ENCODE measurements at places on chromosomes 16 and 17.

DNA sequence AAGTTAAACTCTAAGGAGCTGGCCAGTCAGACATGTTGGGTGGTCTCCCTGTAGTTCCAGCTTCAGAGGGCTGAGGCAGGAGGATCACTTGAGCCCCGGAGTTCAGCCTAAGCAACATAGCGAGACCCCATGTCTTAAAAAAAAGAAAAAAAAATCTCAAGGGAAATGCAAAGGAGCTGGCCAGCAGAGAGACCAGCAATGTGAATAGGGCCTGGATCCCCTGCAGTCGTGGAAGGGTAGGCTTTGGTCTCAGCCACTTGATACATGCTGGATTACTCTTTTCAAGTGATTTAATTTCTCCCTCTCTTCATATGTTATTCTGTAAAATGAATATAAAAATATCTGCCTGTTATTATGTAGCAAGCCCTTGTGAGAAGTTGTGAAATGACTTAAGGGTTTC is 207.7 kb downstream of the SPECC1 start:
- no peak for DNase-seq

- peak; percentile 54 for DNase-seq
These were observed 137.9 kb upstream of the HS3ST4 start for GRCh38 chr16:25553711-25554436.

DNA sequence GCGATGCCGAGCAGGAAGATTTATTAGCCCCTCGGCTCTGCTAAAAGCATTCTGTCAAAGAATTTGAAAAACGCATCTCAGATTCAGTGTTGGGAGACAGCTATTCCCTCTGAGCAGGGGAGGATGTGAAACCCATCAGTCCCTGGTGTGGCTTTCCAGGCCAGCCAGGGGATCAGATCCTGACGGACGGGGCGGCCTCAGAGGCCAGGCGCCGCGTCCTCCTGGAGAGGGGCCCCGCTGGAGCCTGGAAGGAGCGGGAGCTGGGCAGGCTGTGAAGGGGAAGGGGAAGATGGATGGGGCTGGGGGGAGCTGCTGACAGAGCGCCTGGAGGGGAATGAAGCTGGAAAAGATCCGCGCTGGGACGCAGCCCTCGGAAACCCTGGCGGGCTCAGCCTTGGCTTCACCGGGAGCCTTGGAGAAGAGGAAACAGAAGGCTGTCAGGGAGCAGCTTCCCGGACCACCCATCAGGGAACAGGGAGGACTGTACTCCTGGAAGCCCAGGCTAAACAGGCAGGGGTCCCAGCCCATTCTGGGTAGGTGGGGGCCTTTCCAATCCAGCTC is 358.0 kb downstream of the C16orf95 start:
- DNase-seq = no peak

DNA sequence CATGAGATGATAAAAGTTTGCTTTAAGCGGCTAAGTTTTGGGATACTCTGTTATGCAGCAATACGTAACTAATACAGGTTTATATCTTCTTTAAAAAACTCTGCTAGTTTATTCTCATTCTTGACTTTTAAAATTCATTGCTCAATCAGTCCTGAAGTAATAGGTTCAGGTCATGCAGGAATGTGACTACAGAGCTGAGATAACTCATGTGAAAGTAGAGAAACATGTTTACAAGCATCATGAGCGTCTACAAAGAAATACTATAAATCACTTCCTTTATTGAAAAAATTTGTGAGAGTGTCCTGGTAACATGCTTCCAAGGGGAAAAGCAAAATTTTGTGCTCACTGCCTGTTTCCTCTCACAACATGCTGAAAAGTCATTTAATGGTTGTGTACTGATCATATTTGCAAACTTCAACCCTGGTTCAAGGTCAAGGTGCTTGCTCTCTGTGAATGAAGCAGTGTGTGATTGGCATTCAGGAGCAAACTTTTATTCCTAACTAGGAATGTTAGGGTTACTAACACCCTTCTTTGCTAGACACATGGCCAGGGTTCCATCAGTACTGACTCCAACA is 12.5 kb upstream of the TMIGD1 start:
- no peak for DNase-seq

- peak; percentile 73 for DNase-seq
These were observed 550 bp upstream of the RNF213 start for GRCh38 chr17:80260069-80260535.

- DNase-seq = no peak
These were observed 653 bp downstream of the FANCA start for GRCh38 chr16:89815639-89816348.

GRCh38 chr16:57255686-57256415 is 10.8 kb downstream of the ARL2BP start:
- no peak for DNase-seq

GRCh38 chr17:50675190-50675589 is 32.5 kb downstream of the ANKRD40 start:
- DNase-seq = no peak

- DNase-seq = no peak
These were observed 35.0 kb downstream of the ZCCHC14 start for GRCh38 chr16:87457709-87458423.

DNA sequence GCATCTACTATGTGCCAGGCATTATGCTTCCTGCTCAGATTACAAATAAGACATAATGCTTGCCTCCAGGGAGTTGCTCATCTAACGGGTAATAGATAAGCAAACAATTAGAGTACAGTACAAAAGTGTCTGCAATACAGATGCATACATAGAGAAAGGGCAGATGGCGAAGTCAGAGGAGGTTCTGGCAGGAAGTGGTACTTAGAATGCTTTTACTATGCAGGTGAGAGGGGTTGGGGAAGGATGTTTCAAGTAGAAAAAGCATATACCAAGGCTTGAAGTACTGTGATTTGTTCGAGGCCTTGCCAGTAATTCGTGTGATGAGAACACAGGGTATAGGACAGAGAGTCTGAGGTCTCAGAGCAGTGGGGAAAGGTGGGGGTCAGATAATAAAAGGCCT is 349.8 kb downstream of the UTP18 start:
- DNase-seq = no peak

GRCh38 chr17:49788478-49789242 is at the start of gene KAT7:
Gene KAT7 (plus strand): TSS chr17:49788681. CDS start chr17:49788835, 154 bp downstream.
- DNase-seq = peak; percentile 98

- no peak for DNase-seq
These were observed 73.7 kb upstream of the ZNF750 start for GRCh38 chr17:82913304-82914043.

- DNase-seq = no peak
These were observed 87.8 kb upstream of the NOL11 start for GRCh38 chr17:67629971-67630320.

GRCh38 chr16:85170066-85170491 is 57.8 kb upstream of the CIBAR2 start:
- no peak for DNase-seq

GRCh38 chr16:70611785-70612303 is 34.5 kb upstream of the IL34 start:
- DNase-seq = no peak

GRCh38 chr16:71707199-71707598 is 17.3 kb downstream of the PHLPP2 start:
- DNase-seq = no peak

DNA sequence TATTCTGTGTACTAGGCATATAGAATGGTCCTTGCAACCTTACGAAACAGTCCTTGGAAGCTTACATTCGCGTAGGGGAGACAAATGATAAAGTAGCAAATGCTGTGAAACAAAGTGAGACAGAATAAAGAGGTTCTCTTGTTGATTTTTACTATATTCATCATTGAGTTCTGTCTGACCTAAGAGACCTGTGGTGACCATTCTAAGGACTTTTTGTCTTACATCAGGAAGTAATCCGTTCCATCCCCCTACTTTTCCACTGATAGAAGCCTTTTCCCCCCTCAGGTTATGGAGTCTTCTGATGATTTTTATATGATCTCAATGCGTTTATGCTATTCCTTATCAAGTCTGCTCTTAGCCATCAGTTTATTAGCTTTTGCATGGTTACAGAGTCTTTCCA is 66.8 kb upstream of the RASL10B start:
- DNase-seq = no peak

GRCh38 chr16:80051040-80051439 is 450.5 kb upstream of the MAF start:
- DNase-seq = no peak

DNA sequence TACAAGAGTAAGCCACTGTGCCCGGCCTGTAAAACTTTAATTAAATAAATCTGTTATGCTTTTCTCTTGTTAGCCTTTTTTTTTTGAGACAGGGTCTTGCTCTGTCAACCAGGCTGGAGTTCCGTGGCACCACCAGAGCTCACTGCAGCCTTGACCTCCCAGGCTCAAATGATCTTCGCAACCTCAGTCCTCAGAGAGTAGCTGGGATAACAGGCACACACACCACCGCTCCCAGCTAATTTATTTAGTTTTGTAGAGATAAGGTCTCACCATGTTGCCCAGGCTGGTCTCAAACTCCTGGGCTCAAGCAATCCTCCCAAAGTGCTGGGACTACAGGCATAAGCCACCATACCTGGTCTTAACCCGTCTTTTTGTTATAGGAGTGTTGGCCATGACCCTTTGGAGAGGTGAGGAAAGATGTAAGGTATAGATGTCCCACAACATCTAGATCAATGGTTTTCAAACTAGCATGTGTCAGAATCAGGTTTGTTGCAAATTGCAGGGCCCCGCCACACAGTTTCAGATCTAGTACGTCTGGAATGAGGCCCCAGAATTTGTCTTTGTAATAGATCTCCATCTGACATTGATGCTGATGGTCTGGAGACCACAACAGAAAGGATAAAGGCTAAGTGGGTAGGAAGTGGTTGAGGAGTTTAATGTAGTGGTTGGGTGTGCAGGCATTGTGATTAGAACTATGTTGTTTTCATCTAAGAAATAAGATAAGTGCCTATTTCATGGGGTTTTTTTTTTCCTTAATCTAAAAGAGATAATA is 4.3 kb upstream of the GGA2 start:
- DNase-seq = peak; percentile 66

DNA sequence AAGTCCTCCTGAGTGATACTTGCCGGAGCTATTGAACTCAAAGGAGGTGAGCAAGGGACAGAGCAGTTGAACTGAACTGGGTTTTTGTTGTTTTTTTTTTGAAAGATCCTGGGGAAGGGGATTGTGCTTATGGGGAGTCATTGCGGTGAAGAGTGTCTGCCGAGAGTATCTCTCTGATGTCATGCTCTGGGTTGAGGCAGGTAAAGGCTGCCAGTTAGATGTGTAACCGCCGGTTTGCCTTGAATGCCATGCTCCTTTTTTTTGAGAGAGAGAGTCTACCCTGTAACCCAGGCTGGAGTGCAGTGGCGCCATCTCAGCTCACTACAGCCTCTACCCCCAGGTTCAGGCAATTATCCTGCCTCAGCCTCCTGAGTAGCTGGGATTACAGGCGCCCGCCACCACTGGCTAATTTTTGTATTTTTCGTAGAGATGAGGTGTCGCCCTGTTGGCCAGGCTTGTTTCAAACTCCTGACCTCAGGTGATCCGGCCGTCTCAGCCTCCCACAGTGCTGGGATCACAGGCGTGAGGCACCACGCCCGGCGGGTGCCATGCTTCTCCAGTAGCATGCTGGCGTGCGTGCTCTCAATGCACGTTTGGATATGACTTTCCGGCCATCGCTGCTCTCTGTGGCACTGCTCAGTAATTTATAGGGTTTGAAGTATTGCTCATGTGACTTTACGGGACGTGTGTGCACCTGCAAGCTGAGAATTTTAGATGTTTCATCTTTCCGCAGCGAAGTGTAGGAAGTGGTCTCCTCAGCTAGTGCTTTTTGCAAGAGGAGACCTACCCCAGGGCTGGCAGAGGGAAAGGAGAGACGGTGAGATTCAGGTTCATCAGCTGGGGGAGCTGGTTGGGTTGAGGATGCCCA is 8.5 kb downstream of the ZC3H18 start:
- DNase-seq = no peak

DNA sequence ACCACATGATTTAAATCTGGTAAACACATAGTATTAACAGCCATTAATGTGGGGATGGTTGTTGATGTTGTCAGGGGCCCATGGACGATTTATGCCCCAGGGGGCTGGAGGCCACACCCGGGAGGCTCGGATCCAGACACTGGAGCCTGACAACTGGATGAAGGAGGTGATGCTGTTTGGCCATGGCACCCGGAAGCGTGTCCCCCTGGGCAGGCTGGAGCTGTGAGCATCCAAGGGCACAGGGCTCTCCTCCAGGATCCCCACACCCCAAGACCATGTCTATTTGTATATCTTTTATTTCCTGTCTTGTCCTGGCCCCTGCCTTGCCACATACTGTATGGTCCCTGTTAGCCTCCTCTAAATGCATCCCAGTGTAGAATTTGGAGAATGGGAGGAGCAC is 4.6 kb downstream of the RSAD1 start:
- DNase-seq = no peak

DNA sequence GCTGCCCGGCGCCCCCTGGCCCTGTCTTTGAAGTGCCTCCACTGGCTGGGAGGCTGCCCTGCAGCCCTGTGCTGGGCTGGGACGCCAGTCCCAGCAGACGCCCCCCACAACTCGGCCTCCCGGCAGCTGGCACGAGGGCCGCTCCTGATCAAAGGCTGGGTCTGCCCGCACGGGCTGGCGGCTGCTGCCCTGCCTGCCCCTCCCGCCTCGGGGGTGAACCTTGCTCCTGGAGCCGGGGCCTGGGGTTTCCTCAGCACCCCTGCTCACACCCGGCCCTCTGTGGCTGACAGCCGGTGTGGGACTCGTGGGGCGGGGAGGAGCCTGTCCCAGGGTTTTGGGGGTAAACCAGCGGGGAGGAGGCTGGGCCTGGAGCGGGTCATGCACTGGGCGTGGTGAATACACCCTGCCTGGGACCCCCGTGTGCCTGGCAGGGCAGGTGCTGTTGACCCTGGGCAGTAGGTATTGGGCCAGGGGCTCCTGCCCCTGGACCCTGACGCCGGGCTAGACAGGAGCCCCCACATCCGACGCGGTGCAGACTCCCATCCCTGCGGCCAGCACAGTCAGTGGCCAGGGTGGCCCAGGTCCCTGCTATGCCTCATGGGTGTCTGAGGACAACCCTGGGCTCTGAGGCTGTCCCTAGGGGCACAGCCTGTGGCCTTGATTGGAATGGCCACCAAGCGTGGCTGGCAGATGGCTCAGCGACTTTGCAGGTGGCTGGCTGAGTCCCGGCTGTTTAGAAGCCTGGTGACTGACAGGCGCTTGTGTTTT is 21.7 kb downstream of the CENPX start:
- no peak for DNase-seq
